ENCODE measurements at places on chromosomes 6 and 20.
A peak's percentile ranks its signal among the peaks of the same experiment; 100 is the strongest.

DNA sequence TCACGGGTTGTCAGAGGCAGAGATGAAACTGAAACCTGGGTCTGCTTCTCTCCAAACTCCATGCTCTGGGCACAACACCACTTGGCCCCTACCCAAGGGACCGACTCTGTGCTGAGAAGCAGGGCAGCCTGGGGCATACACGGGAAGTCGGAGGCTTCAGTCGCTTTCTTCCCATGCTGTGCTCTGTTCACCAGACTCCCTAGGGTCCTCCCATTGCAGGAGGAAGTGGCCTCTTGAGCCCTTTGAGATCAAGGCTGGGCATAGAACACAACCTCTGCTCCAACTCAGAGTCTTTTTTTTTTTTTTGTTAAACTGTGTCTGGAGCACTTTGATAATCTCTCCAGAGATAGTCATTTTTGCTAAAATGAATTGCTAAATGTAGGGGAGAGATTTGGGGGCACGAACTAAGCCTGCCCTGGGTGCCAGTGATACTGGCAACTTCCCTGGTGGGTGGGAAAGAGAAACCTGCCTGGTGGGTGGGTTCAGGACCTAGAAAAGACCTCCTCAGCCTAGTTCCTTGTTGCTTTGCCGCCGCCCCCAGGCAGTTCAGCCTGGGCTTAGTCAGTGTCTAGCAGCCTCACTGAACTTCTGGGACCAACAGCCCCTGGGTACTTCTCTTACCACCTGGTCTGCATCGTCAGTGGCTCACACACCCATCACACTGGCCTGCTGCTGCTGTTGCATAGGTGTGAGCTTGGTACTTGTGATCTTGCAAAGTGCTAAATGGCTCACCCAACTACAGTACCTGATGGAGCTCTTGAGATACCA lies 62.0 kb downstream of the PPP1R14C start:
- DNase-seq: no peak

DNA sequence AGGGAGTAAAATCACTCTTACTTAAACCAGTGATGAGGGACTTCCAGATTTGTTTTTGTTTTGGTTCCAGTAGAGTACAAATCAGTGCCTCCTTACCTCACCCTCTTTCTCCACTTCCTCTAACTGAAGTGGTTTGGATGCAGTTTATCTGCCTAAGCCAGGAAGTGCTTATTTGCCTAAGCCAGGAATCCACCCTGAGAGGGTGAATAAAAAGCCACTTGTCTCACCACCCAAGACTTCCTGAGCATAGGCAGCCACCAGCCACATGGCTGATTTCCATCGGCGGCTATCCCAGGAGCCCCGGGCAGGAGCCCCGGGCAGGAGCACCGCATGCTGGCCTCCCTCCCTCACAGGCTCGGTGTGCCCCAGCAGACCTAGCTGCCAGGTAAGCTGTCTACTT lies 12.0 kb downstream of the LRP11 start:
- DNase-seq: no peak

GRCh38 chr20:43360016-43360415 lies 97.7 kb upstream of the SRSF6 start:
- DNase-seq: no peak

- DNase-seq: peak; percentile 36
Observed at GRCh38 chr6:159716247-159717096, 10.8 kb upstream of the WTAP start.

DNA sequence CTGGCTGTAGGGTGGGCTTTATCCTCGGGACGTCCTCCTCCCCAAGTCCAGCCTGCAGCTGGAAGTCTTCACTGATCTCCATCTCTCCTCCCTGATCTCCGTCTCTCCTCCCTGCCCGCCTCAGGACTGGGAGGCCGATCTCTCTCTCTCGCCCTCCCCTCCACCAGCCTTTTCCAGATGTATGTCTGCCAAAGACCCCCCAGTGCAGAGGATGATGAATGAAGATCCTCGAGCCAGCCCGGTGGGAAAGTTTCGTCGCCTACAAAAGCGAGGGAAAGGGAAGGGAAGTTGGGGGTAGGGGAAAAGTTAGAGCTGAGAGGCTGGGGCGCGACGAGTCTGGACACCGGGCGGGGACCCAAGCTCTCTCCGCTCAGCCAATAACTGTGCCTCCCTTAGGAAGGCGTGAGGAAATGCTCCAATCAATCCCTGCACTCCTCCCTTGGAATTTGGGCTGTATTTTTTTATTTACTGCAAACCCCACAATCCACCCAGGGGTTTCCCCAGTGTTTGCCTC lies 595 bp upstream of the SRF start:
- no peak for DNase-seq

DNA sequence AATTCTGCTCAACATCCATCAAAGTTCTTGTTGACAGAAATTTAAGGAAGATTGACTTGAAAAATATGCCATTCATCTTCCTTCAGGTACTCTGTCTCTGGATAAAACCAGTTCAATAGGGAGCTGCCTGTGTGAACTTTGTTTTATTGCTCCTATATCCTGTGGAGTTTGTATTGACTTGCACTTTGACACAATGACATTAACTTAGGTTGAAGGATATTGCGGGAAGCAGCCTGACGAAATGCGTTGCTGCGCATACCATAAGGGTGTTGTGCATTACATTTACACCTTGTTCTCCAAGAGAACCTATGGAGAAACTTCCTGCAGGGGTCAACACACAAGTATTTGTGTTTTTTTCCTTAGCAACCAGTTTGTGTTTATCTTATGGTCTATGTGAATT lies 185.4 kb upstream of the GRIK2 start:
- no peak for DNase-seq

DNA sequence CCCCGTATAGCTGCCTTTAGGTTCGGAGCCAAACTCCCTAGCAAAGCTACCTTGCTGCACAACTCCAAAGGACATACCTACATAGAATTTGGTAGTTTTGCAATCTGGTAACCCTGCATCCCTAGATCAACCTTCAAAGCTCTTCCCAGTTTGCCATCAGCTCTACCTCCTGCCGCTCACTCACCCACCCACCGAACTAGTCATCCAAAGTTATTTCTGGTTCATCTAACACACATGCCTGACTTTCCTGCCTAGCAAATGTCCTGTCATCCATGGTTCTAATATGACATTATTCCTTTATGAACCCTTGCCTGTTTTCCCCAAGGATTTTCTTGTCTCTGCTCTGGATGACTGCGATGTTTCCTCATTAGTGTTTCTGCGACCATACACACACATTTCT lies 21.6 kb downstream of the SPAG4 start:
- DNase-seq: no peak

DNA sequence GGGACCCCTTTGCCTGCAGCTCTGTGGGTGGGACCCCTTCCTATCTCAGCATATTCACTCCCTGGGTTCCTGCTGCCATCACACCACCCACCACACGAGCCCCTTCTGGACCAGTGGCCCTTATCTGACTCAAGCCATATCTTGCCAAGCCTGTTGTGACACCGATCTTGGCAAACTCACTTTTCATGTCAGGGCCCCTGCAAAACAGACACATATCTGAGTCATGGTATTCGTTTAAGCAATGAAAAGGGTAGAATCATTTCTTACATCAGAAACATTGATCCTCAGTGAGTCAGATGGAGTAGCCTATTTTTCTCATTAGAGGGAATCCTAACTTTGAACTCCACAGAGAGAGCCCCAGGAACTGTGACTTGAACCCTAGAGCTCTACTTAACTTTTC lies 10.6 kb downstream of the RAET1E start:
- DNase-seq: no peak

- DNase-seq: no peak
Observed at GRCh38 chr6:25754535-25754934, at the start of gene SLC17A4. TSS of gene SLC17A4 (plus strand) at chr6:25754742. CDS start at chr6:25761963, 7,221 bp downstream.

Measured in CD4-positive, alpha-beta T cell treated with Interleukin-4 for 1 hour (primary cell).